ENCODE measurements at places on chromosomes 13 and 19.

DNA sequence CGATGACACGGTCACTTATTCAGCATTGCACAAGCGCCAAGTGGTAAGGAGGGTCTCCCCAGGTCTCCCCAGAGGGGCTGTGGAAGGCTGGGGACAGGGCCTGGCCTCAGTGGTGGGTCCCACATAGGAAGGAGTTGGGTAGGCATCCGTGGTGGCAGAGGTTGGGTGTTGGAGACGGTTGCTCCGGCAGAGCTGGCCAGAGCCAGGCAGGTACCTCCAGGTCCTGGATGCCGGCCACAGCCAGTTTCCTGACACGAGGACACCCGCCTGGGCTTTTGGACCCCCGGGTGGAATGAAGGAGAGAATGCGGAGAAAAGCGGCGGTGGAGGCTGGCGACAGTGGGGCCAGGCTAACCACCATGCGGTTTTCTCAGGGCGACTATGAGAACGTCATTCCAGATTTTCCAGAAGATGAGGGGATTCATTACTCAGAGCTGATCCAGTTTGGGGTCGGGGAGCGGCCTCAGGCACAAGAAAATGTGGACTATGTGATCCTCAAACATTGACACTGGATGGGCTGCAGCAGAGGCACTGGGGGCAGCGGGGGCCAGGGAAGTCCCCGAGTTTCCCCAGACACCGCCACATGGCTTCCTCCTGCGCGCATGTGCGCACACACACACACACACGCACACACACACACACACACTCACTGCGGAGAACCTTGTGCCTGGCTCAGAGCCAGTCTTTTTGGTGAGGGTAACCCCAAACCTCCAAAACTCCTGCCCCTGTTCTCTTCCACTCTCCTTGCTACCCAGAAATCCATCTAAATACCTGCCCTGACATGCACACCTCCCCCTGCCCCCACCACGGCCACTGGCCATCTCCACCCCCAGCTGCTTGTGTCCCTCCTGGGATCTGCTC lies 1.3 kb upstream of the FFAR1 start:
- DNase-seq = no peak

GRCh38 chr19:1066748-1067340 lies at the start of gene ARHGAP45:
Gene ARHGAP45, plus strand, starts transcription at chr19:1067167. Its CDS starts 239 bp downstream, at chr19:1067406.
- no peak for DNase-seq

- DNase-seq = no peak
Measured at GRCh38 chr13:111992911-111993310, 74.0 kb upstream of the SOX1 start.

GRCh38 chr19:281992-282391 lies 9.2 kb downstream of the PLPP2 start:
- DNase-seq = no peak
